Naive thymus-derived CD8-positive, alpha-beta T cell (primary cell): ENCODE measurements at places on chromosomes 16 and 17.
A peak's percentile ranks its signal among the peaks of the same experiment; 100 is the strongest.

- no peak for DNase-seq
These were observed 156.4 kb upstream of the ANKFN1 start for GRCh38 chr17:55996826-55997225.

- no peak for DNase-seq
These were observed 18.5 kb upstream of the HEXD start for GRCh38 chr17:82399601-82400101.

GRCh38 chr16:88035292-88035691 is 84.1 kb downstream of the BANP start:
- no peak for DNase-seq

GRCh38 chr17:27247071-27247957 is 46.6 kb upstream of the WSB1 start:
- DNase-seq, result no peak

DNA sequence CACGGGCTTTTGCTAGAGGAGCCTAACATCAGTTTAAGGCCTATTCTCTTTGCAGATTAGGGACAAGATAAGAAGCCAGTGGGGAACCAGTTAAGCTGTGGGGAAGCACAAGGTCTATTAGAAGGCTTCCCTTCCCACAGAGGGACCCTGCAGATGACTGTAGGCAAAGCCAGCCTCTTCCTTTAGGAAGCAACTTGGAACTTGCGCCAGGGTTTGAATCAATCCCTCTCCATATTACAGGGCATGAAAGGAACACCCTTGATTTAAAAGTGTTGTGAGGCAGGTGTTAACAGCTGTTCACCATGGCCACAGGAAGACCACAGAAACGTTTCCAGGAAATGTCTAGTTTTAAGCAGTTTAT is 77.3 kb downstream of the RPTOR start:
- no peak for DNase-seq

DNA sequence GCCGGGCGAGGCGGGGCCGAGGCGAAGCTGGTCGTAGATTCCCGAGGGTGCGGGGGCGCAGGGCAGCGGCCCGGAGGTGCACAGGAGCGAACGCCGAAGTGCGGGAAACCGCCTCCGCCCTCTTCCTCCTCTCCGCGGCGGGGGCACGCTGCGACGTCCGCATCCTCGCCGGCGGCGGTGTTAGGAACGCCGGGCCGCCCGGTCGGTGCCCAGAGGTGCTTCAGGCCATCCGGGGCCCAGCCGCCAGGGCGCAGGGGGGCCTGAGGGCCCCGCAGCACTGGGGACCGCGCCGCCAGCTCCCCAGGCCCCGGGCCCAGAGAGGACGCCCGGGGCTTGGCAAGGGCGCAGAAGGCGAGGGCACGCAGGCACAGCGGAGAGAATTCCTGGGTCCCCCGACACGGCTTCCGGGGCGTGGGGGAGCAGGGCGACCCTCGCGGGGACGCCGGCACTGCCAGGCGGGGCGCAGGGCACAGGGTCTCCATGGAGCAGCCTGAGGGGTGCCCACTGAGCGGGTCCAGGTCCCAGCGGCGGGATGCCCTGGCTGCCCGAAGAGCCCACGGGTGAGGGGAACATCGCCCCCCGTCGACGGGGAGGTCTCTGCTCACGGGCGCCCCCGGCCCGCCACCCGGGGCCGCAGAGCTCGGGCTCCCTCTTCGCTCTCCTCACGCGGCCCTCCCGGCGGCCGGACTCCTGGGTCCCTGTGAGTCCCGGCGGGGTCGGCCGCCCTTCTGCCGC is 576 bp downstream of the EPOP start:
- no peak for DNase-seq

DNA sequence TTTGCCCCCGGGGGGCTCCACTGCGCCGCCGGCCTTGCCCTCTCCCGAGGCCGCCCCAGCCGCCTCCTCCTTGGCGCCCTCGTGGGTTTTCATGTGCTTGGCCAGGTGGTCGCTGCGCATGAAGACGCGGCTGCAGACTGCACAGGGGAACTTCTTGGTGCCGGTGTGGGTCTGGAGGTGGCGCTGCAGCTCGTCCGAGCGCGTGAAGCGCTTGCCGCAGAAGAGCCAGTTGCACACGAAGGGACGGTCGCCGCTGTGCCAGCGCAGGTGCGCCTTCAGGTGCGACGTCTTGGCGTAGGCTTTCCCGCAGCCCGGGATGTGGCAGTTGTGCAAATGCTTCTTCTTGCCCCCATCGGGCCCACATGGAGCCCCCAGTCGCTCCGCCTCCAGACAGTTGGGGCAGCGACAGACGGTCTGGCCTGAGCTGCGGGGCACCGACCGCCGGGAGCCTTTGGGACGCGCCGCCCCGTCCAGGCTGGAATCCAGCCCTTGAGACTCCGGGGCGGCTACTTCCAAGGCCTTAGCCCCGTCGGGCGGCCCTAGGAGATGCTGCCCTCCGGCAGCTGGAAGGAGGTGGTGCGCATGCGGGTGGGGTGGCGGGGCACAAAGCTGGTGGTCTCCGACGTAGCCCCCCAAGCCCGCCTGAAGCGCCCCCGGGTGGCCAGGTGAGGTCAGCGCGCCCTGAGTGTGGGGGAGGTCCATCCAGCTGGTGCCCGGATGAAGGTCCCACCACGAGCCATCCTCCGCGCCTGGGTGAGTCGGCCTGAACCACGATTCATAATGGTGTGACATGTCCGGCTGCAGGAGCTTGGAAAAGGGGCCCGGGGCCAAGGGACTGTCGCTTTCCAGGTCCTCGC is 3.4 kb downstream of the SP6 start:
- no peak for DNase-seq

DNA sequence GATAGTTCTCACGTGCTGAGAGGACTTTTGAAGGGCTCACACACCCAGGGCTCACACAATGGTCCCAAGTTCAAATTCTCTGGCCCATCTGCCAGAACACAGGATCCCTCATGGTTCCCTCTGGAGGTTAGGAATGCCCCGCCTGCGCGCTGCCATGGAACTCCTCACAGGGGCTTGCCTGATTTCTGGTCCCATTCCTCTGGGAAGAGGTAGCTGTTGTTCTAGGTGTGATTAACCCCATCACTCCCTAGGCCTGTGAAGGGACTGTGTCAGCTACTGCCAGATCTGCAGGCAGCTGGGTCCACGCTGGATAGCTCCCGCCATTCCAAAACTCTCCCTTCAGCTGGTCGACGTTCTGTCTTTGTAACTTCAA is 2.3 kb upstream of the ARMC5 start:
- no peak for DNase-seq

DNA sequence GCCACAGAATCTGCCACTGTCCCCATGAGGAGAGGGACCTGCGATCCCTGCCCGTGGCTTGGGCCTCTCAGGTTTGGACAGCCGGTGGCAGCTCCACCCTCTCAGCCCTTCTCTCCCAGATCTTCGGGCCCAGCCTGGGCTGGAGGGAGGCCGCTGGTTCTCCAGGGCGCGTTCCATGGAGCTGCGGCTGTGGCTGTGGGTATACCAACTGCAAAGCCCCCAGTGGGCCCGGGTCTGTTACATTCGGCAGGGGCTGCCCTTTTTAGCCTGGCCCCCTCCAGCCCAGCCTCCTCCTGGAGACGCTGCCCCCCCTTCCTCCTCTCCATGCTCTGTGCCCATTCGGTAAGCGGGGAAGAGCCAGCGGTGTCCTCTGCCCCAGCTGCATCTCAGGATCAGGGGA is 64.7 kb upstream of the ZNF469 start:
- DNase-seq, result no peak

- DNase-seq, result peak; percentile 39
These were observed 21.0 kb downstream of the SLC7A6OS start for GRCh38 chr16:68289621-68290329.

GRCh38 chr16:21076186-21076883 is 74.3 kb downstream of the DNAH3 start:
- DNase-seq, result no peak

DNA sequence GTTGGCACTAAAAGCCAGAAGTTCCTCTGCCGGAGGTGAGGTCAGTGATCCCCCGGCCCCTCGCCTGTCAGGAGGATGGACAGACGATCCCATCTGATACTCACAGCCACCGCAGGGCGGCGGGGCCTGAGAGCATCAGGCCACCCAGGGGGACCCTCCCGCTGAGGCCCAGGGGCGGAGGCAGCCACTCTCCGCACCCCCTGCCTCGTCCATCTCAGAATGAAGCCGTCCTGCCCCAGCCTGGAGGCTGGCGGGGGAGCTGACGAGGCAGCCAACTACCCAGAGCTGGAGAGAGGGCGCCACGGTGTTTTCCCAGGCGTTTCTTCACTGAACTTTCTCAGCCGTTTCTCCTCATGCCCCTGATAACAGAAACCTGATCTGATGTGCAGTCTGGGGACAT is 22.6 kb downstream of the TPSD1 start:
- DNase-seq, result no peak

DNA sequence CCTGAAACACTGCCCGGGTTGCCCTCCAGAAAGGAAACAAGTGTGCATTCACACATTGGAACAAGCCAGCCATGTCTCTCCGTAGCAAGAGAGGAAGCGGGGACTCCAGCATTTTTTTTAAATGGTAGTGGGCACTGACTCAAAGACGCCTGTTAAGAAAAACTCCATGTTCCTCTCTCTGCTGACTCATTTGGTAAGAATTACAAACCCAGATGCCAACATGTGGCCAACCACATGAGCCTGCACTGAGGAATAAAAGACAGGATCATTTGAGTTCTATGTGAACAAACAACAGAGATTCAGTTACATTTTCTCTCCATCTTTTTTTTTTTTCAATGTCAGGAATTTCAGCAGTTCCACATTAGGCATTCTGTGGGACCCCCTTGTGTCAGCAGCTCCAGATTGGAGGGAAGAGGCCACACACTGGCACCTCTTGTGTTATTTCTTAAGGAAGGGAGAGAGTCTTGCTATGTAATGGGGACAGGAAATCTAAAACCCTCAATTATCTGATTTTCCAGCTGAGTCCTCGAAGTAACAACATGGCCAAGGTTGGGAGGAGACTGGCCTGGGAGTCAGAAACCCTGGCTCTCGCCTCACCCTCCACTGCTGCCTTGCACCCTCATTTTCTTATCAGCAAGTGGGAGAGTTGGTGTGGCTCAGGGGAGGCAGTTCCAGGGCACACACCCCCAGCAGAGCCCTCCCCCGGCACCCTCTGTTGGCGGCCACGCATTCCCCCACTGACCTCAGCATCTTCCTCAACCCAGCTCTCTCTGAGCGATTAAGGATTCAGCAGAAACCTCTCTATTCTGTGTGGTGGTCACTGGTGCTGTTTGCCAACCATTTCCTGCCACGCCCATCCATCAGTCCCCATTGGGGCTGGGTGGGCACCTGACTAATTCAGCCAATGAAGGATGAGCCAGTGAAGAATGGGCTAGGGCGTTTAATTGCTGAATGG is 173.0 kb downstream of the FOXL1 start:
- no peak for DNase-seq

DNA sequence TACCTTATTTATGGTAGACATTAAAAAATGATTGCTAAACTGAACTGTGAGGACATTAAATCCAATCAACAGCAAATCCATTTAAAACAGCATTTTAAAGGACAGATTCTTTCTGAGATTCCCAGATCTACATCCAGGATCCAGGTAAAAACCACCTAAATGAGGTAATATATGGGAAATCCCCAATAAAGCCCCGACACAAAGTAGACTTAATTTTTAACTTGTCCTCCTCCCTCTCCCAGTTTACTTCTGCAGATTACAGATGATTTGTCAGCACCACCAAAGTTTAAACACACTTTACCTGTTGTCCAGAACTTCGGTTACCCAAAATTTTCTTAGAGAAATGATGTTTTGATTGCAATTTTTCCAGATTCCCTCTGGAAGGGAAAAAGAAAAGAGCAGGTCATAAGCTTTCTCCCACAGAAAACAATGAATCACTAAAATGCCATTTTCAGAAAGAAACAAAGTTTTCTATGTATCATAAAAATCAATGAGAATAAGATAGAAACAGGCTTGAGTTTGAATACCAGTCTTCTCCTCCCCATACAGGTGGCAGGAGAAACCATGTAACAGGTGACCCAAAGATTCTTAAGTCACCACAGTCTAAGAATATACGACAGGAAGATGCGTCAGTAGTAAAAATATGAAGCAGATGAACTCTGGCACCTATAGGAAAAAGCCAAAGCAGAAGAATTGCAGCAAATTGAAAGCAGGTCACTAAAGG is 22.8 kb downstream of the GJC1 start:
- DNase-seq, result no peak

DNA sequence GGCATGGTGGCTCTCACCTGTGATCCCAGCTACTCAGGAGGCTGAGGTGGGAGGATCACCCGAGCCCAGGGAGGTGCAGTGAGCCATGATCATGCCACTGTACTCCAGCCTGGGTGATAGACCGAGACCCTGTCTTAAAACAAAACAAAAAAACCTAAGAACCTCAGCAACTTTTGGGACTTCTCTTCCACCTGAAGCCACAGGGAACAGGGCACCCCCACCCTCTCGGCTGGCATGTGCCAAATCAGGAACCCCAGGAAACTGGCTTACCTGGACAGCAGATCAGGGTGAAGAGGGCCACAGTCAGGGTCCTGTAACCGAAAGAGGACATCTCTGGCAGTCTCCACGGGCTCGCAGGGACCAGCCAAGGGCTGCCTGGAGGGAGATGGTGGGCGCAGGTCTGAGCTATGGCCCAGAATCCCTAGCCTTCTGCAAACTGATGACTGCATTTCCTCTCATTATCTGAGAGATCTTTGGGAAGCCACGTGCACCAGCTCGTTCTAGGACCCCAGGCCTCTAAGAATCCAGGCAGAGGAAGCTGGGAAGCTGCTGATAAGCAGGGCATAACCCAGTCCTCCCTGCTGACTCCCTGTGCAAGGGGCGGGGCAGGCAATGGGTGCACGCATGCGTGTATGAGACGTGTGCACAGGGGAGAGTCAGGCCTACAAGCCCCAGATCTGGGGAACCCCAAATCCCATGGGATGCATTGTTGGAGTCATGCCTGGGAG is 8.4 kb downstream of the PRR29 start:
- no peak for DNase-seq

DNA sequence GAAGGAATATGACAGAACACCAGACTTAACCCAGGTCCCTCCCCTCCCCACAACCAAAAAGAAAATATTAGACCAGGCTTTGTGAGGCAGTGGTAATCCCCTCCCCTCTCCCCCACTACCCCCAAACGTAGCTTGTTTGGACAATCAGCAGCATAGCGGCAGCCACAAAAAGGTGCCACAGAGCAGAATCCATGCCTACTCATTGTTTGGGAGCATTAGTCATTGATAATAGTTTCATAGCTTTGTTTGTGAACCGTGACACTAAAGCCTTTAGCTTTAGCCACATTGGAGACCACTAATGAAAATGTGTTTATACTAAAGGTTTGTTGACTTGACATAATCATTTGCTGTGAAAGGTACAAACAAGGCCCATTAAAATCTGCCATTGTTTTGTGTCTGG is 65.1 kb downstream of the NUP93 start:
- no peak for DNase-seq

GRCh38 chr17:78271419-78272170 is 40.2 kb downstream of the TMEM235 start:
- DNase-seq, result no peak

DNA sequence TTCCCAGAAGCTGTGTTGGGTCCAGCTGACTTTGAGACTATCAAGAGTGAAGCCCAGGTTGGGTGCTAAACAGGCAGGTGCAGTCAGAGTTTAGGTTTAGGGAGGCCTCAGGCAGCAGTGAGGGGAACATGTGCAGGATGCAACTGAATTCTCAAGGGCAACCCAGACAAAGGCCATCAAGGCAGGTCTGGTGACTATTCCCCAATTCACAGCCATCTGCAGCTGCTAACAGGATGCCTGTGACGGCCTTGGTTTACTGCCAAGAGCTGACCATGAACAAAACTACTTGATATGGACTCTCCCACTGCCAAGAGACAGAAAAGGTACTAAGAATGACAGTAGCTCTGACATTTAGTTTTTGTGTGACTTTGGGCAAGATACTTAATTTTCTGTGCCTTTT is 45.2 kb upstream of the BCAR1 start:
- no peak for DNase-seq
